NCI-H1417 (cell line): ENCODE measurements at places on chromosomes 6 and 20.

DNA sequence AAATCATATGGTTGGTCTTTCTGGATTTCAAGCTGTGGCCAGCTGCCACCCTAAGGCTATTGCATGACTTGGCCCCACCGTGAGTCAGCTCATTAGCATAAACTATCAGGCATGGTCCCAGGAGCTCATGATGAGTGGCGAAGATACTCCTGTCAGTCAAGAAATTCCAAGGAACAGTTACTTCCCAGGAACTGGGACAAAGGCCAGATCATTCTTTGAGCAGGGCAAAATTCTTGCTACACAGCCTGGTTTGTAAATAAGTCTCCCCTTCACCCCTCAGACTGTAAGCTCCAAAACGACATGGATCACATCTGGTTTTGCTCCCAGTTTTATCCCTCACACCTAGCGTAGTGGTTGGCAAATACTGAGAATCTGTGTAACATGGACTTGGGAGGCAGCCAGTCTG is 33.0 kb upstream of the KIAA1586 start:
- no peak for DNase-seq

DNA sequence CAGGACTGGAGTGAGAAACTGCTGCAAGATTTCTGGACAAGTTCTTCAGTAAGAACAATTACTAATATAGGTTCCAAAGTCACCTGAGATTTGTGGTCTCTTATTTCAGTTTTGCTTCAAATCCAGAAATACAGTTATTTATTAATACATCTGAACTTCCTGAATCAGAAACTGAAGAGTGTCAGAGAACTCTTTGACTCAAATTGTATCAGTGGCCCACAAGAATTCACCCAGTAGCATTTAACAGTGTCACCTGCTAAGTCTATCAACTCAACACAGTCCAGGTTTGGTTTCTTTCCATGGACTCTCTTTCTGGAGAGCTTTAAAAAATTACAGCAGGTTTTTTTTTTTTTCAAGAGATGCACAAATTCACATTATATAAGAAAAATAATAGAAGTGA is 18.8 kb upstream of the NHSL1 start:
- DNase-seq = no peak

- DNase-seq = no peak
These were observed 148.2 kb downstream of the PREX1 start for GRCh38 chr20:48679599-48679998.

DNA sequence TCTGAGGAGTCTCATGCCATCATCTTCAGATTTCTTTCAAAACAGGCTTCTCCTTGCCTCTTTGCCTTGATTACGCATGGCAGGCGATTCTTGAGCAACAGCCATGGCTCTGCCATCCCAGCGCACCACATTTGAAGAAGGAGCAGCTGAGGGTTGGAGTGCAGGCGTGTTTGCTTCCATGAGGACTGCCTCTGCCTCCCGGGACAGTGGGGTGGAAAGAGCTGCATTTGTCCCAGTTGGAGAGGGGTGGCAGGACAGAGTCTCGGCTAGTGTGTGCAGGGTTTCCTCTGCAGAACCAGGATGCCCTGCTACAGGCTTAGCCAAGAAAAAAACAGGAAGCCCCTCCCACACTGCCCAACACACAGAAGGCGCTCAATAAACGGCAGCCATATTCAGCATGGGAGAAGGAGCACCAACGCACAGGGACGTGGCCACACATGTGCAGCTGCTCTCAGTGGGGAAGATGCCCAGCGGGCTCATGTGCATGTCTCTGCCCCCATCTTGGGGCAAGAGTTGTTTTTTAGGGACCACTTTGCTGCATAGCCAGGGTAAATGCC is 36.6 kb downstream of the IRF4 start:
- no peak for DNase-seq

DNA sequence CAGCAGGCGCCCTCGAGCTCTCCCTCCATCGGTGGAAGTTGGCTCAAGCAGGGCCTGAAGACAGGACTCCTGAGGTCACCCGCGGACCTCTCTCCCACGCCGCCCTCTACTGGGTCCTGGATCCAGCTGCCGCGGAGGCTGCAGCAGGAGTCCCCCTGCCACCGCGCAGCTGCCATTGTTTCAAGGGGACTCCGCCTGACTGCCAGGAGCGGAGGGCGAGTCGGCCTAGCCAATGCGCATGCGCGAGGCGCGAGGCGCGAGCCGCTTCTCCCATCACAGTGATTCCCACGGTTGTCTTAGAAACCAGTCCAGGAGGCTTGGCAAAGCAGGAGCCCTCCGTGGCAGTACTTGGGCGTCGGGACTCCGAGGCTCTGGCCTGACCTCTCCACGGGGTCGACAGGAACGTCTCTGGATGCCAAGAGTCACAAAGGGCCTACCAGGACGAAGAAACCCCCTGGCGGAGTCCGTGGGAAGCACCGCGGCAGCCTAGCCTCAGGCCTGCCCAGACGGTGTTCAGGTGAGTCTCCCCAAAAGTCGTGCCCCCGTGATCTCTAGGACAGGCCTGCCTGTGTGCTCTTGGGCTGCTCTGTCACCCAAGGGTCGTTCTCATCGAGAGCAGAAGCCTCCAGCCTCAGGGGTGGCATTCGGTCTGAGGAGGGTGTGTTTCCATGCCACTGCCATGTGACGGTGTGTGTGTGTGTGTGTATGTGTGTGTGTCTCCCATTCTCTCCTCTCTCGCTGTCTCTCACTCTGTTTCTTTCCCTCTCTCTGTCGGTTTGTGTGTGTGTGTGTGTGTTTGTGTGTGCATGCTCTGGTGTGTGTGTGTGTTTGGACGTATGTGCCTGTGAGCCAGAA is 290.6 kb upstream of the ZNF337 start:
- DNase-seq = peak; percentile 80

DNA sequence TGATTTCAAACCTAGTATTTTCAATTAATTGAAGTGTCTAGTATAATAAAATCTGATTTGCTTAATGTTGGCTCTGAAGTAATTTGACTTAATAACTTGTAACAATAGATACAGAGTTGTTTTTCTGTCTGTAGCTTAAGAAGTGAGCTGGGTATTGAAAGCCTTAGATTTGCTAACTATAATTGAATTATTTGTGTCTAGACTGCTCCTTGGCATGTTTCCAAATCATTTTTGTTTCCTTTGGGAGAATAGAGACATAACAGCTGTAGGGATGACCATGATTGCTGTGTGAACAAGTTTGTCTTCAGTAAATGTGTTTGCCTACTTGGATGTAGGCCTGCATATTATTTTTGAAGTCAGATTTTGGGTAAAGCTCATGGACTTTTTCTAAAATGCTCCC is 115.4 kb downstream of the SCAF8 start:
- DNase-seq = peak; percentile 77

- DNase-seq = no peak
These were observed 1.3 kb downstream of the LSM14B start for GRCh38 chr20:62123450-62124118.

- no peak for DNase-seq
These were observed 15.4 kb upstream of the ANKRD60 start for GRCh38 chr20:58243653-58244410.

GRCh38 chr20:49542514-49542991 is 25.4 kb downstream of the PTGIS start:
- no peak for DNase-seq

DNA sequence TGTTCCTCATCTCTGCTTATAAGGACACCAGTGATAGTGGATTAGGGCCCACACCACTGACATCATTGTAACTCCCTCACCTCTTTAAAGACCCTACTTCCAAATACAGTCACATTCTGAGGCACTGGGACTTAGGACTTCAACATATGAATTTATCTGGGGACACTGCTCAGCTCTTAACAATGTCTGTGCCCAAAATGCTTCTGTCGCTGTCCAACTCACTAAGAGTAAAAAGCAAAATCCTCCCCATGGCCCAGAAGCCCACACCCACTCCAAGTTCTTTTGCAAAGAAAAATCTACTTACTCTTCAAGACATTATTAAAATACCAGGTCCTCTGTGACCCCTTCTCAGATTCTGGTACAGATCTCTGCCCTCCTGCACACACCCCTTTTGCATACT is 116.2 kb downstream of the TBC1D7 start:
- DNase-seq = no peak

DNA sequence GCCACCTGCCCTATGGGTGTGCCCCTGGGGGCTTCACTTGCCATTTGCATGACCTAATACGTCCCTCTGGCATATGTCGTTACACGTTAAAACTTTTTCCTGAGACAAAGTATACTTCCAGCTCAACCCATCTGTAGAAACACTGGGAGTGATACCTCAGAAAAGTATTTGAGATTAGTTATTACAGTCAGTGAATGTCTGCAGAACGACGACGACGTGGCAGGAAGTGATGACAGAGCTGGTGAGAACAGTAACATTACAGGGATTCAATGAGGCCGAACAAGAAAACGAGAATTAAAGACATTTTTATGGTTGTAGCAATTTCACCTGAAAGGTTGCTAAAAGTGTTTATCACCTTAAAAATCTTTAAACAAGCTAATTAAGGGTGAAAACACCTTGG is 40.2 kb downstream of the SASH1 start:
- DNase-seq = no peak

DNA sequence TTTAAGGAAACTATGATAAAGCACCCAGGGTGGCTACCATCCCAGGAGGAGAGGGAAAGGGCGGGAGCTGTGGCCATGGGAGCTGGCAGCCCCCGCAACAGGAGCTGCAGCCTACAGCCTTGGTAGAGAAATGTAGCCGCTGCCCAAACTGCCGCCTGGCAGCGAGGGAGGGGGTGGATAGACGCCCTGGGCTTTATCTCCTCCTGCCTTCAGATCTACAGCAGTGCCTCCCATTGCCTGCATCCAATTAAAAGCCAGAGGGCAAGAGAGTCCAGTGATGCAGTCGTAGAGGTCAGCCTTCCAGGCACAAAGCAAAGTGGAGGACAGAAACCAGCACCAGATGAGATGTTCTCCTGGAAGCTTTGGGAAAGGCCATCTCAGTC is 35.0 kb upstream of the ZFAND3 start:
- DNase-seq = peak; percentile 80

GRCh38 chr20:32479697-32480171 is 105.4 kb downstream of the NOL4L start:
- no peak for DNase-seq

- no peak for DNase-seq
These were observed 83.3 kb upstream of the DUSP22 start for GRCh38 chr6:208938-209337.

- no peak for DNase-seq
These were observed 27.9 kb downstream of the SDCBP2 start for GRCh38 chr20:1301031-1301529.

DNA sequence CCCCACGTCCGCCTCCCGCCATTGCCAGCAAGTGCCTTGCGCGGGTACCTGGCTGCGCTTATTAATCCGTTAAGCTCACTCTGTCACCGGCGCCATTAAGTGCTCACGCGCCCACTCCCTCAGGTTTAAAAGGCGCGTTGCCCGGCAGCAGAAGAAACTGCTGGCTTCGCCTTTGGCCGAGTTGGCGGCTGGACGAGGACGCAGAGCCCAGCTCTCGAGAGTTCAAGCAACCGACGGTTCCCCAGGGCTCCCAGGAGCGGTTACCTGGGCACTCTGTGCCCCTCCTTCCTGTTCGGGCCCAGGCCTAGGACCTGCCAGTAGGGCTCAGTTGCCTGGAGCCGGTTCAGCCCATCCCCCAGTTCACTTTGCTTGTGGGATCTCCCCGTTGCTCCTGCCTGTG is at the start of gene GGTLC1:
GGTLC1 (minus strand) TSS at position 219 of the 400 bp plus-strand sequence. CDS start 2,168 bp downstream, outside the sequence.
- no peak for DNase-seq

DNA sequence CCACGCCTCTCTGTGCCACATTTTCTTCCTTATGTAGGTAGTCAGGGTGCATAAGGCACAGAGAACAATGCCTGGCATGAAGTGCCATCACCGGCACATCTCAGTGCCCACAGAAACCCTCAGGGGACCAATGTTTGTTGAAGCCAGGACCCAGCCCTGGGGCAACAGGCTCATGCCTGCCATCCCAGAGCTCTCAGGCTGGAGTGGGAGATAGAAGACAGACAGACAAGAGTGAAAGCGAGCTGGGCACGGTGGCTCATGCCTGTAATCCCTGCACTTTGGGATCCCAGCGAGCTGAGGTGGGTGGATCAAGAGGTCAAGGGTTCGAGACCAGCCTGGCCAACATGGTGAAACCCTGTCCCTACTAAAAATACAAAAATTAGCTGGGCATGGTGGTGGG is 13.5 kb downstream of the EFCAB8 start:
- DNase-seq = no peak

DNA sequence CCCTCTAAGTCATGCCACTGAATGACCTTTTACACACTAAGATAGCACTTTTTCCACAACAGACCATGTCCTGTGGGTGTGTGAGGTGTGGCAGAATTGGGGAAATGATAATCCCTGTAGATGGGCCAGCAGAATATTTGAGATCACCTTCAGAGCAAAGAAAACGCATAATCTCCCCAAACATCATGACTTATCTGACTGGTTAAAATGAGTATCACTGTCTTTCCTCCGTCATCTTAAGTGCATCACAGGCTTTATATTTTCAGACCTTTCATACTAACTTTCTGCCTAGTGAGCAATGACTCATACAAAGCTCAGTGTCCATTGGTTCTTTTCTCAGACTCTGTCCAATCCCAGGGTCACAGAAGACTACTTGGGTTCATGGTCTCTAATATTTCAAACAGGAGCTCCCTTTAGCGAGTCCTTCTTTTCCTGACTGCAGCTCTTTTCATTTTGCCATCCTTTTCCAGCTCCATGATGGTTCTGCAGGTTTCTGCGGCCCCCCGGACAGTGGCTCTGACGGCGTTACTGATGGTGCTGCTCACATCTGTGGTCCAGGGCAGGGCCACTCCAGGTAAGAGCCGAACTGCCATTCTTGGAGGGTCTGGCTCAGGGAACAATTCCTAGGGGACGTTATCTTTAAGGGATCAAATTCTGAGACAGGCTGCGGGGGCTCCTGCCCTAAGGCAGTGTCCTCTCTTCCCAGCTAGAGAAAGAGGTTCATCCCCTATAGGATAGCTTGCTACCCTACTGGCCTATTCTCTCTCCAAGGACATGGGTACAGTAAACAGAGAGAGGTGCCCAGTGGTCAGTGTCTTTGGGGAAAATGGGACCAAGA is at the start of gene HLA-DPB1:
HLA-DPB1 (plus strand) TSS at position 423 of the 838 bp plus-strand sequence; CDS start at position 475, 52 bp downstream.
- DNase-seq = no peak

DNA sequence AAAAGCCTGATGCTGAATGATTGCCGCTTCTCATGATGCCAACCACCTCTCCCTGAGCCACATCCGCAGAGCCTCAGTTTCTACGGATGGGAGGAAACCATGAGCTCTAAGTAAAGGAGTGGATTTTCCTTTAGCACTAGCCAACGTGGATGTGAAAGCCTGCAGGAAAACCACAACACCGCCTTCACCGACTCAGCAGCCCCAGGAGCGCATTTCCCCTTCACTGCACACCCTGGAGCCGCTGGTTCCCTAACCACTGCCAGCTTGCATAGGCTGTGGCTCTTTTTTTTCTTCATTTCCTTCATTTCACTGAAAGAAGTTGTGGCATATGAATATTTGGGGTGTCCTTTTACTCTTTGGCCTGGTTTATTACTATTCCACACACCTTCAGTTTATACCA is 50.5 kb upstream of the SSTR4 start:
- no peak for DNase-seq

GRCh38 chr20:9615118-9615517 is 100.7 kb downstream of the LAMP5 start:
- DNase-seq = no peak

GRCh38 chr6:5705252-5705651 is 301.5 kb downstream of the NRN1 start:
- DNase-seq = peak; percentile 21
